ENCODE measurements at places on chromosomes 2 and 18. TPM values are rescaled to one million over a fixed set of nuclear protein-coding genes. Genes with fewer than 3 reads are reported as not detected.

The DUSP19 gene
- 10.5 TPM for total RNA-seq

The ANKRD30B gene
- total RNA-seq = not detected

GRCh38 chr2:194443926-194444325 is 1213.1 kb upstream of the SLC39A10 start:
- DNase-seq = no peak

GRCh38 chr2:27960237-27960912 is 69.8 kb downstream of the BABAM2 start:
- no peak for DNase-seq

GRCh38 chr18:68504441-68505177 is 210.3 kb downstream of the TMX3 start:
- DNase-seq = no peak

GRCh38 chr2:119231975-119232665 is 8.5 kb downstream of the STEAP3 start:
- DNase-seq = no peak
